ENCODE measurements at places on chromosomes 1 and 21. TPM values are rescaled to one million over a fixed set of nuclear protein-coding genes. Genes with fewer than 3 reads are reported as not detected.

- no peaks in the 10 kb centered on the region for H3K27me3 ChIP-seq
- no peak overlapping the region for H3K4me3 ChIP-seq
- DNase-seq: no peak
- peaks cover 22% of the 10 kb centered on the region for H3K4me1 ChIP-seq
Measured at GRCh38 chr1:116834595-116834994, 75.1 kb upstream of the PTGFRN start.

DNA sequence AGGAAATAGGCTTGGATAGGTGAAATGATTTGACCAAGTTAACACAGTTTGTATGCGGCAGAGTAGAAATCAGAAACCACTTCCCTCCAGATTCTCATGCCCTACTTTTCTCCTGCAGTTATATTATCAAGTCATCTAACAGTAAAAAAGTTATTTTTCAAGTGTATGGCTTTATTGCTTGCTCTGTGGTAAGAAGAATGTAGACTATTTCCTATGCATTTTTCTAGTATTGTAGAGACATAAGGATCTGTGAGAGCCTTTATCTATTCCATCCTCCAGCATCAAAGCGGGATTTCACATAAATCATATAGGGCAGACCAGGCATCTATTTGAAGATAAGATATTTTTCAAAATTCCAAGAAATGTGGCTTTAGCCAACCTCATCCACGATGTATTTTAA, 208.5 kb downstream of the TTLL7 start:
- H3K36me3 ChIP-seq: no peaks in the 10 kb centered on the region
- no peak for DNase-seq
- no peaks in the 10 kb centered on the region for H3K4me1 ChIP-seq
- no peak overlapping the region for H3K4me3 ChIP-seq
- no peaks in the 10 kb centered on the region for H3K27me3 ChIP-seq
- H3K27ac ChIP-seq: no peak overlapping the region

DNA sequence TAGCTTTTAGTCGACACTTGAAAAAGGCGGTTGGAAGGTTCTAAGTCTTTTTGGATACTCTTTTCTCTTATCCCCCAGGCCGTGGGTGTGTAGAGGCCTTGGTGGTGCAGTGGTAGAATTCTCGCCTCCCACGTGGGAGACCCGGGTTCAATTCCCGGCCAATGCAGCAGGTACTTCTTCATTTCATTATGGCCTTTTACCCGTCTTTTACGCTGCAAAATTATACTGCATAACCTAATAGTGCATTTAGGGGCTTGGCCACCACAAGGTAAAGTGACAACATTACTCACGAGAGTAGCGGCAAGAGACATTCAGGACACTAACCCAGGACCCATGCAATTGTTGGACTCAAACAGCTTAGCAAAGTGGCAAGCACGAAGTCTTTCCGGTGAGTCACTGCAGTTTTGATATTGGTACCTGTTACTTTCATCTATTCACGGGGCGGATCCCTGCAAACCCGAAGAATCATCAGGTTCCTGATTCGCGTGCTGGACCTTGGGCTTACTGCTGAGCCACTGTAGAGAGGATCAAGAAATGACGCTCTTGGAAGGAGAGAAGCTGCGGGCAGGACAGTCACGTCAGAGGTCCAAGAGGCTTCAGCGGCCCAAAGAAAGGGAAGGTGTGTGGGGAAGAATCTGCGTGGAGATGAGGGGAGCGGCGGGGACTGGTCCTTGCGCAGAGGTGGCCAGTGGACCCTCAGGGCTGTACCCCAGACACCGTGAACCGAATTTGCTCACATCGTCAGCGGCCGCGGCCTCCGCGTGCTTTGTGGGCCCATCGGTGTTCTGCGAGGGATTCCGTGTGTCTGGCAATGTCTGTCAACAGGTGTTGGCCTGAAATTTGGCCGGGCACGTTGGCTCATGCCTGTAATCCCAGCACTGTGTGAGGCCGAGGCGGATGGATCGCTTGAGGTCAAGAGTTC, 12.9 kb upstream of the RNU1-4 start:
- peaks cover 2% of the 10 kb centered on the region for H3K4me1 ChIP-seq
- no peak overlapping the region for H3K27ac ChIP-seq
- peaks cover 13% of the 10 kb centered on the region for H3K27me3 ChIP-seq
- no peaks in the 10 kb centered on the region for H3K36me3 ChIP-seq

The AKNAD1 gene
- total RNA-seq: not detected

The MR1 gene
- 36.5 TPM for total RNA-seq
